ENCODE measurements at places on chromosomes 1 and 21.

DNA sequence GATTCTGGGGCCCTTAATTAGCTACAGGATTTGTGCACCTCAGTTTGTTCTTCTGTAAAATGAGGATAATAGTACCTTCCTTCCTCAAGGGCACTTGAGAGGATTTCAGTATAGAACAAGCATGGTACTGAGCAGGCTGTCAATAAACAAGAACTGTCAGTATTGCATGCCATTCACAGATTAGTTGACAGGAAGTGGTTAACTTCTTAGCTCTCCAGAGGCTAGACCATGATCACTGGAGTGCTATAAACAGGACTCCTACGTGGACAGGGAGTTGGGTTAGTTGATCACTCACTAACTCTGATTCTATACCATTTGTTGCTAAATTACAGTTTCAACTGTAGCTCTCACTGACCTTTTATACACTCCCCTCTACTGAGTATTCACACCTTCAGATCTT lies 126.2 kb upstream of the DAB1 start:
- peaks cover 8% of the 10 kb centered on the region for H3K4me1 ChIP-seq
- no peak overlapping the region for H3K27ac ChIP-seq
- no peaks in the 10 kb centered on the region for H3K27me3 ChIP-seq
- H3K4me3 ChIP-seq, result no peak overlapping the region

DNA sequence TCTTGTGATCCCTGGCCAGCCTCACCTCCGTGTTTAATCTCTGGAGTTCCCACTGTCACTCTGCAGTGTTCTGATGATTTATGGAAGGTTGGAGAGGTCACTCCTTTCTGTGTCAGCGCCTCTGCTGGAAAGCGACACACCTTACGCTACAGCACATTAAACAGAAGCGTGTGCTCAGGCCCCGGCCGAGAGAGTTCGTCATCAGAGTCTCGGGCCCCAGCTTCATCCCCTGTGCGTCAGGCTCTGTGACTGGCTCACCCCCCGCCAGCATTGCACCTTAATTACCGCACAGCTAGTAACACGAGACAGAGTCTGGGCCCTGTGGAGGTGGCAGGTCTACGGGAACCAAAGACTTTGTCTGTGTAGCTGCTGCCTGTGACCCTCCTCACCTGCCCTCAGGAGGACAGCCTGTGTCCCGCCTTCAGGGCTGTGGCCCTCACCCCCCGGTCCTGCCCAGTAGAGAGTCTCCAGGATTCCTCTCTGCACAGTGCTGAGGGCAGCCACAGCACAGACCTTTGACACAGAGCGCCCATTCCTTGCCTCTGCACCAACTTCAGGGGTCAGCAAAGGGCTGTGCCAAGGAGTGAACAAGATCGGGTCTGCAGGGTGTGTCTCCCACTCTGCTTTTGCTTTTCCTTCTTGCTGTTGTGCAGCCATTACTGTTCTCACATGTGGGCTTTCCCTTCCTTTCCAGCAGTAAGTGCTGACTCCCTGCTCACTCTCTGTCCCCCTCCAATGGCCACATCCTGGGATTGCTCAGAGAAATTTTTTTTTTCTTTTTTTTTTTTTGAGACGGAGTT lies 157.6 kb downstream of the PGBD5 start:
- no peaks in the 10 kb centered on the region for H3K36me3 ChIP-seq
- H3K27me3 ChIP-seq, result no peaks in the 10 kb centered on the region
- H3K4me3 ChIP-seq, result no peak overlapping the region
- no peaks in the 10 kb centered on the region for H3K4me1 ChIP-seq
- peak; percentile 78 for DNase-seq

- no peaks in the 10 kb centered on the region for H3K36me3 ChIP-seq
- no peak overlapping the region for H3K27ac ChIP-seq
- no peak overlapping the region for H3K4me3 ChIP-seq
- no peaks in the 10 kb centered on the region for H3K4me1 ChIP-seq
These were observed 173.9 kb upstream of the HOOK1 start for GRCh38 chr1:59640851-59641250.

DNA sequence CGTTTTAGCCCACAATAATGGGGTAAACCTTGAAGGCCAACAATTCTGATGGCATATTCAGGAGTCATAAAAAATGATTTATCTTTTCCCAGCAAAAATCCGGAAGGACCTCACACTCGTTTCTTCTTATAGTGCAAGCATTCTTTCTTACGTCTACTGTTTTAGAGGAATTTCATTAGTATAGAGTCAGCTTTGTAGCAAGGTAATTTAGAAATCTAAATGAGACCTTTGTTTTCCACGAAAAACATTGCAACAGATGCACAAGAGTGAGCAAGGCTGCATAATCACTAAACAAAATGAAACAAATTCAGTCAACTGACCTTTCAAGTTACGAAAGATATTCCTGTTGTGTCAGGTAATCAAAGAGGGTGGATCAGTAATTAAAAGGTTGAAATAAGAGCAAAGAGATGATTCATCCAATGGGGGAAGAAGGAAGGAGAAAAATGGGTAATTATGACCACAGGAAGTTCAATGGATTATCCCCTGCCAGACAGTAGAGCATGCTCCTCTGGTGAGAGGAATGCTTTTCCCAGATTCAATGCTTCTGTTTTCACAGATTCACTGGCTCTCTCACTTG lies 560 bp upstream of the CSDE1 start:
- peak overlapping the region; percentile 39 for H3K27ac ChIP-seq
- H3K36me3 ChIP-seq, result no peaks in the 10 kb centered on the region
- DNase-seq, result no peak

- no peaks in the 10 kb centered on the region for H3K27me3 ChIP-seq
- no peak overlapping the region for H3K27ac ChIP-seq
- peaks cover 17% of the 10 kb centered on the region for H3K36me3 ChIP-seq
These were observed 909 bp upstream of the PAXBP1 start for GRCh38 chr21:32772281-32773047.

- H3K36me3 ChIP-seq, result no peaks in the 10 kb centered on the region
- DNase-seq, result no peak
- no peak overlapping the region for H3K27ac ChIP-seq
- H3K4me3 ChIP-seq, result no peak overlapping the region
- H3K27me3 ChIP-seq, result no peaks in the 10 kb centered on the region
These were observed 162.0 kb upstream of the C1orf174 start for GRCh38 chr1:4062041-4062440.

GRCh38 chr1:181079382-181079781 lies 9.1 kb upstream of the IER5 start:
- peaks cover 34% of the 10 kb centered on the region for H3K4me1 ChIP-seq
- H3K27me3 ChIP-seq, result no peaks in the 10 kb centered on the region
- no peak for DNase-seq
- H3K27ac ChIP-seq, result no peak overlapping the region

- no peaks in the 10 kb centered on the region for H3K4me1 ChIP-seq
- no peaks in the 10 kb centered on the region for H3K27me3 ChIP-seq
- no peak overlapping the region for H3K4me3 ChIP-seq
These were observed 154.8 kb upstream of the RGS18 start for GRCh38 chr1:192003295-192004077.

GRCh38 chr1:223765719-223766340 lies 53.5 kb downstream of the CAPN2 start:
- no peaks in the 10 kb centered on the region for H3K27me3 ChIP-seq
- H3K4me3 ChIP-seq, result no peak overlapping the region
- H3K4me1 ChIP-seq, result peaks cover 7% of the 10 kb centered on the region
- no peak overlapping the region for H3K27ac ChIP-seq

GRCh38 chr1:72150508-72150907 lies 131.8 kb downstream of the NEGR1 start:
- H3K4me3 ChIP-seq, result no peak overlapping the region
- H3K36me3 ChIP-seq, result no peaks in the 10 kb centered on the region
- no peak for DNase-seq
- no peaks in the 10 kb centered on the region for H3K4me1 ChIP-seq

- H3K36me3 ChIP-seq, result no peaks in the 10 kb centered on the region
- no peak for DNase-seq
- H3K27me3 ChIP-seq, result no peaks in the 10 kb centered on the region
- H3K27ac ChIP-seq, result no peak overlapping the region
- no peaks in the 10 kb centered on the region for H3K4me1 ChIP-seq
These were observed 921.9 kb downstream of the ADGRL2 start for GRCh38 chr1:82722608-82723007.

- no peaks in the 10 kb centered on the region for H3K27me3 ChIP-seq
- no peak overlapping the region for H3K27ac ChIP-seq
- no peak overlapping the region for H3K4me3 ChIP-seq
- H3K36me3 ChIP-seq, result no peaks in the 10 kb centered on the region
- DNase-seq, result no peak
- peaks cover 20% of the 10 kb centered on the region for H3K4me1 ChIP-seq
These were observed 17.0 kb downstream of the ATP5PO start for GRCh38 chr21:33898586-33898985.

DNA sequence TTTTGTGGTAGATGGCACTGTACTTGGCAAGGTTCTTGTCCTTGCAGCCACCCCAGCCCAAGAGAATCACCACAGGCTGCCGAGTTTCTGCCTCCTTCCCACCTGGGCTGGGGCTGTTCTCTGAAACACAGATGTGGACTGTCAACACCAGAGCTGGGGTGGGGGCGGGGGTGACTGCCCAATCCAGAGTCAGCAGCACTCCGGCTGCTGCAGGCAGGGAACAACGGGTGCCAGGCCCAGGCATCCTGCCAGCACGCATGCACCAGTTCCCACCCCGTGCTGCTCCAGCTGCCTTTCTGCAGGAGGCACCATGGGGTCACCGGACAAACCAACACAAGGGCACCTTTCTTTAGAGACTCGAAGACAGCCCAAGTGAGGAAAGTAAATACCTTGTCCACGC lies 14.1 kb downstream of the TMEM53 start:
- DNase-seq, result no peak
- no peaks in the 10 kb centered on the region for H3K27me3 ChIP-seq
- no peak overlapping the region for H3K4me3 ChIP-seq
- H3K4me1 ChIP-seq, result peaks cover 5% of the 10 kb centered on the region

- no peak for DNase-seq
- H3K27ac ChIP-seq, result no peak overlapping the region
- peaks cover 25% of the 10 kb centered on the region for H3K4me1 ChIP-seq
- H3K36me3 ChIP-seq, result no peaks in the 10 kb centered on the region
These were observed 14.5 kb downstream of the PLEKHO1 start for GRCh38 chr1:150164224-150164623.

- H3K4me1 ChIP-seq, result peaks cover 33% of the 10 kb centered on the region
- no peaks in the 10 kb centered on the region for H3K27me3 ChIP-seq
- no peak overlapping the region for H3K4me3 ChIP-seq
- H3K36me3 ChIP-seq, result no peaks in the 10 kb centered on the region
These were observed 11.5 kb upstream of the A3GALT2 start for GRCh38 chr1:33332357-33332789.

- DNase-seq, result no peak
- no peak overlapping the region for H3K27ac ChIP-seq
- peaks cover 82% of the 10 kb centered on the region for H3K27me3 ChIP-seq
- no peaks in the 10 kb centered on the region for H3K4me1 ChIP-seq
- no peak overlapping the region for H3K4me3 ChIP-seq
These were observed 4.3 kb downstream of the FAM89A start for GRCh38 chr1:231035799-231036198.

GRCh38 chr1:30754684-30755171 lies 2.8 kb downstream of the LAPTM5 start:
- H3K4me1 ChIP-seq, result peaks cover 1% of the 10 kb centered on the region
- DNase-seq, result no peak
- no peaks in the 10 kb centered on the region for H3K36me3 ChIP-seq
- H3K27ac ChIP-seq, result no peak overlapping the region

GRCh38 chr1:164806531-164806930 lies 247.5 kb downstream of the PBX1 start:
- peaks cover 11% of the 10 kb centered on the region for H3K4me1 ChIP-seq
- no peak overlapping the region for H3K4me3 ChIP-seq
- peaks cover 7% of the 10 kb centered on the region for H3K36me3 ChIP-seq
- DNase-seq, result no peak

GRCh38 chr1:61056196-61056572 lies 26.2 kb upstream of the NFIA start:
- H3K4me1 ChIP-seq, result peaks cover 16% of the 10 kb centered on the region
- H3K27ac ChIP-seq, result no peak overlapping the region
- H3K36me3 ChIP-seq, result no peaks in the 10 kb centered on the region
- peaks cover 85% of the 10 kb centered on the region for H3K27me3 ChIP-seq
- no peak for DNase-seq
- no peak overlapping the region for H3K4me3 ChIP-seq

- no peaks in the 10 kb centered on the region for H3K27me3 ChIP-seq
- H3K27ac ChIP-seq, result no peak overlapping the region
- no peaks in the 10 kb centered on the region for H3K36me3 ChIP-seq
- DNase-seq, result no peak
- H3K4me1 ChIP-seq, result peaks cover 4% of the 10 kb centered on the region
- H3K4me3 ChIP-seq, result no peak overlapping the region
These were observed 100.8 kb downstream of the DMRTB1 start for GRCh38 chr1:53559854-53560580.

DNA sequence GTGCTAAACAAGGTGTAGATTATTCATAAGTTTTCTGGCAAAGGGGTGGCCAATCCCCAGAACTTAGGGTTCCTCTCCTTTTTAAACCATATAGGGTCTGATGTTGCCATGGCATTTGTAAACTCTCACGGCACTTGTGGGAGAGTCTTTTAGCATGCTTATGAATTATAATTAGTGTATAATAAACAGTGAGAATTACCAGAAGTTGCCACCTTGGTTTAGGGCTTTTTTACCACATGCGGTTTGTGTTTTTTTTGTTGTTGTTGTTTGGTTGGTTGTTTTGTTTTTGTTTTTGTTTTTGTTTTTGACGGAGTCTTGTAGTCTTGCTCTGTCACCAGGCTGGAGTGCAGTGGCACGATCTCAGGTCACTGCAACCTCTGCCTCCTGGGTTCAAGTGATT lies 8.9 kb upstream of the LAX1 start:
- no peaks in the 10 kb centered on the region for H3K36me3 ChIP-seq
- no peak overlapping the region for H3K27ac ChIP-seq
- no peak overlapping the region for H3K4me3 ChIP-seq
- no peak for DNase-seq
- H3K27me3 ChIP-seq, result no peaks in the 10 kb centered on the region
